CD4-positive, alpha-beta T cell treated with Interleukin-2 at 100 ng/mL for 4 hours (primary cell): ENCODE measurements at places on chromosomes 2 and 18.

- no peak for DNase-seq
Measured at GRCh38 chr18:8749492-8749891, 44.1 kb downstream of the MTCL1 start.

DNA sequence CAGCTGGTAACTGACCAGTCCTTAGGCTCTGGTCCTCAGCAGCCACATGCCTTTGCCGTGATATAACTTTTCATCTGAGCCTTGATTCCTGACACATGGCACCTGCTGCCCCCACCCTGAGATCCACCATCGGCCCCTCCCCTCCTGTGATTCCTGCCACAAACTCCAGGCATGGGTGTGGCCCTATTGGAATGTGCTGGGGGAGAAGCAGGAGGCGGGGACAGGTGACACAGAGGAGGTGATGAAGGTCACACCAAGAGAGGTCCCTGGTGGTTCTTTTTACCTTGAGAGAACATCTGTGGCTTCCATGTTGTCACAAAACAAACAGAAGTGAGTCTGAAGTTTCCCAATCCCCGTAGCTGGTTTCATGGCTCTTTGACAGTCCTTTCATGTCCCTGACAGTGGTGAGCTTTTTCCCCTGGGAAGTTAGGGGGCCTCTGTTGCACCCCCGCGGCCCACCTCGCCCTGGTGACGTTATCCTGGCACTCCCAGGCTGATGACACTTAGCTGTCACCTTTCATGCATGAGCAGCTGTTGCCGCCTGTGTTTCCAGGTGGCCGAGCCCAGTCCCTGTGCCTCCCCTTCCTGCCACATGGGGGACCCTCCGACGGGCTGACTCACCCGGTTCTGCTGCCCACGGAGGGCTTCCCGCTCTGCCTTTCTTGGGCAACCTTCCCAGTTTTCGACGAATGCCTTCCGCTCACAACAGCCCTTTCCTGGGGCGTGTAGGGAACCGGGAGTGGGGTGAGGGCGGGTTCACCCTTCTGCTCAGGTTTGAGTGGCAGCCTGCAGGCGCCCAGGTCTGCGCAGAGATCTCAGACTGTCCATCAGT lies 66.3 kb upstream of the GLI2 start:
- DNase-seq: no peak

GRCh38 chr2:127814677-127815076 lies 3.7 kb upstream of the WDR33 start:
- DNase-seq: no peak

DNA sequence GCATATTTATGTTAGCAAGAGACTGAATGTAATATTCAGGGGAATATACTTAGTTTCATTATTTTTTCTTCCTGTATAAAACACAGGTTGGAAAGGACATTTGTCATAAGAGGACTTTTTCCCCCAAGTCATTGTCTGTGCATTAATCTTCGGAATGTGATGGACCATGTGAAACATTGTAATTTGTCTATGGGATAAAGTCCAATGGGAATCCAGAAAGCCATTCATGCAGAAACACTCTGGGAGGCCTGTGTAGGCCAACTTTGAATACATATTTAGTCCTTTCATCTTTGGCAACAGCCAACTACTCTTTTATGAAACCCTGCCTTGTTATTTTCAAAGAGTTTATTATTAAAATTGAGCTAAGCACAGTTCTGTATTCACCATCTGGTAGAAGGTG lies 386.4 kb downstream of the PIK3C3 start:
- DNase-seq: no peak

DNA sequence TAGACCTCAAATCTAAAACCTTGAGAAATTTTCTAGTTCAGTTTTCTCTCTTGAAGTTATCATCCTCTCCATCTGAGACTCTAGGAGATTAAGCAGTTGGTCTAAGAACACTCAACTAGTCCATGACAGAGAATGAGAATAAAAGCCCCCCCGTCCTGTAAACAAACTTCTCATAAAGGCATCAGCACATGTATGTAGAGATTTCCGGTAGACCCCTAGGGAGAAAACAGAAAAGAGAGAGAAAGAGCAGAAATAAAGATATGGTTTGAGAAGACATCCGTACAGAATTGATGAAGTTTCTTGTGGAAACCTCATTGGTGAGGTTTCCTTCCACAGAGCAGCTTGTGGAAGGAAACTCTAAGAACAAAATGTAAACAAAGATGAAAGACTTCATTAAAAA lies 3.2 kb upstream of the GPR155 start:
- DNase-seq: peak; percentile 16

- DNase-seq: peak; percentile 66
Measured at GRCh38 chr2:98654699-98655495, 46.5 kb downstream of the UNC50 start.

DNA sequence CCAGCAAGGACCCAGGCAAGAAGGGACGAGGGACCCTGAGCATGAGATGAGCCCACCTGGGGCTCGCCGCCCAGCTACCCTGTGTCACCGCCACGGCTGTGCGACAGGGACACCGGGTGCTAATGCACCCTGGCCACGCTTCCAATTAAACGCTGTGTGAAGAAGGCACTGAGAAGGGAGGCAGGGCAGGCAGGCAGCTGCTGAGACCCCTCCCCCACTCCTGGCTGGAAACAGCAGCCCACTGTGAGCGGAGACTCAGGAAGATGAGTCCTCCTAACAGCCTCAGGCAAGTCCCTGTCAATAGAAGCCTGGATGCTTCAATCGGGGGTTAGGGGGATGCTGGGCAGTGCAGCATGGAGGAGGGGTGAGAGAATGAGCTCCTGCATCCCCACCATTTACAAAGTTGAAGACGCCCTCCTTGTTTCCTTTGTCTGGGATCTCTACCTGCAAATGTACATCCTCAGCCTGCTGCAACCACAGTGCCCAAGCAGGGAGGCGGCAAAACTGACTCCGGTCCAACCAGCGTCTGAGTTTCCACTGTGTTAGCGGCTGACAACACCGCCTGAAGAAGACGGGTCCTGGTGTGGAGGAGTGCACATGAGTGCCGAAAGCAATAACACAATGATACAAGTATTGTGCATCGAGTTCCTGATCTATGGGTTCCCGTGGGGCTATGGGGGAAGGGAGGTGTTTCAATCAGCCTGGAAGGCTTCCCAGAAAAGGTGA lies 12.8 kb downstream of the TMEM163 start:
- DNase-seq: no peak

DNA sequence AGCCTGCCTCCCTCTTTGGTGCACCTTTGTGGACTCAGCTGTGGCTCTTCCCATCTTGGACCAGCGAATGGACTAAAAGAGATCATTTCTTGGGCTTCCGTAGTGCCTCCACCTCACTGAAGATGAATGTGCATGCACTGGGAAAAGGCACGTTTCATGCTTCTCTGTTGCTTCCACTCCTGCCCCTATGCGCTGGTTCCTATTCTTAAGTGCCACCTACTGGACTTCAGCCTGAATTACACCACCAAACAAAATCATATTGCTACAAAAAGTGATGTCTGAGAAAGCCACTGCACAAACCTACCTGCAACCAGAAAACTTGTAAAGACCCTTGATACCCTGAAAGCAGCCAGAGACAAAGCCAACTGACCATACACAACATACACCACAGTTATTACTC lies 695.6 kb downstream of the TSN start:
- no peak for DNase-seq

DNA sequence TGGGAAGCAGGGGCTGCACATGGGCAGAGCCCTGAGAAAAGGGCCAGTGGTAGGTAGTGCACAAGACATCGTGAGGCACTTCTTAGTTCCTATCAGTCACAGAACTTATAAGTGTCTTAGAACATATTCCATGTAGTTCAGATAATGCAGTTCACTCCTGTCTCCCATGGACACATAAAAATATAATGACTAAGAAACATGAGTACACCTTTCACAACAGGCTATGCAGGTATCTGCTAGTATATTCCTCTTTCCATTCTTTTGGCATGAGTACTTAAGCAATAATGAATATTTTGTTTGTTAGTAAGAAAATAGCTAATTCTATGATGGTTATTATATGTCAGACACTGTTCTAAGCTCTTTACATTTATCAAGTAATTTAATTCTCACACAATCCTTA lies 808.4 kb downstream of the BCL11A start:
- DNase-seq: no peak

DNA sequence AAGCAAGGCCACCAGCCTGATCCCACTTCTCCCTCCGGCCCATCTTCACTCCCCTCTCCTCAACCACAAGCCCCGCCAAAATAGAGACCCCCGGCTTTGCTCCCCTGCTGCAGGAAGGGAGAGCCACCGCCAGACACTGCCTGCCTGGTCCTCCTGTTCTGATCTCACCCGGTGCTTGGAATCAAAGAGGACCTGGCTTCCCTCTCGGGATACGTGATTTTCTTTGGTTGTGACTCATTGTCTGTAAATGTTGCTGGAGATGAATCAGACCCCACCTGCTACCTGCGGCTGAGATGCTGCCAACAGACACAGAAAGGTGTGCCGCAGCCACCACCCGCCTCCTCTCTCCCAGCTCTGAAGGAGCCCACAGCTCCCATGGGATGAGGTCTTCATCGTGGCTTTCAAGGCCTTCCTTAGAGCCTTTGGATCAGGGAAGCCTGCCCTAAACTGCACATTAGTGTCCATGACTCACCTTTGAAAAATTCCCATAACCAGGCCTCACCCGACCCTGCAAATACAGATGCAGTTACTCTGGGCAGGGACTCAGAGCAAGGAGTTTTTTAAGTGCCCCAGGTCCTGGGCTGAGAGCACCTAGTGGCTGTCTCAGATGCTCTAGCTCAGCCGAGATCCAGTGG lies 79.4 kb upstream of the ZNF532 start:
- no peak for DNase-seq

GRCh38 chr2:176122683-176123410 lies at the start of gene HOXD9:
Gene HOXD9, plus strand, starts transcription at chr2:176122719. Its CDS starts 50 bp downstream, at chr2:176122769.
- no peak for DNase-seq

- DNase-seq: no peak
Measured at GRCh38 chr18:73950116-73950700, 197.4 kb downstream of the FBXO15 start.

DNA sequence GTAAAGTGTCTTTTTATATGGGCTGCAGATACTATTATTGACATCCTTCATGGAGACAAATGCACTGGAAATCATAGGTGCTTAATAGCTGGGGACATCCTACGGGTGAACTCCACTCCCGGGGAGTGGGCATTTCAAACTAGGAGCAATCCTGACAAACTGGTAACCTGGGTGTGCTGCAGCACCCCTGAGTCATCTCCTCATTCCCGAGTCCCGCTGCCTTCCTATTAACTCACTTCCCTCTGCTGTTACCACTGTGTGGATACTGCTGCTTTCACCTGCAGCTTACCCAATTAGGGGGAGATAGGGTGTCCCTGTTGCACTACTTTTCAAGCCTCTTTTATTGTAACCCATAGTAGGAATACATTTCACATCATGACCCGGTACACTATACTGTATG lies 134.2 kb downstream of the RAPGEF4 start:
- no peak for DNase-seq

DNA sequence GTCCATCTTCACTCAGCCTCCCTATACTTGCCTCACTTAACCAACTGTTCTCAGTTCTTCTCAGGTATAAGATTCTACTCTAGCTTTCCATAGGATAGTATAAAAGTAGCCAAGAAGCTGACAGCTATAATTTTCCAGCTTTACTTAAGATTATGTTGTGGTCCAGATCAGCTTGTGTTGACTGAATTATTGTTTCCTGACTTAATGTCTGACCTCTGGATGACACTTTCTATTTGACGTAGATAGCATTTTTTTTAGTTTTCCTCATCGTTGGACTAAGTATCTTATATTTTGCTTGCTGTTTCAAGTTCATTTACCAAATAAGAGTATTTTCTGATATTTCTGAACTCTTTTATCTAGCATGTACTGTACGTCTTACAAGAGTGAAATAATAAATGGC lies 1272.5 kb upstream of the CDH2 start:
- DNase-seq: no peak

GRCh38 chr2:14749884-14750283 lies 117.4 kb downstream of the LRATD1 start:
- DNase-seq: no peak

GRCh38 chr2:98588880-98589431 lies 19.4 kb downstream of the COA5 start:
- DNase-seq: no peak

DNA sequence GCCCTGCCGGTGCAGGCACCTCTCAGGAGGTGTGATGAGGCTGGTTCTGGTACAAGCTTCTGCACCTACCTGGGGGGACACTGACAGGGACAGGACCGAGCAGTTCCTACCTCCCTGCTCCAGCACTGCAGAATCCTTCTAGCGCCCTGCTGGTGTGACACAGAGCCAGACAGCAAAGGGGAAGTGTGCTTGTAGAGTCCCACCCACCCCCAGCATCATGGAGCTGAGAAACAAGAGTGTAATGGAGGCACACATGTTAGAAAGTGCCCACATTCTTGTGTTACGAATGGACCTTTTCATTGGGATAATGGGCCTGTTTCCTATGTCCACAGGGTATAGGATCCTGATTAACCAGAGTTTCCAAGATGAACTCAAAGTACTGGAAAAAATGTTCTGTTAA lies 38.3 kb downstream of the OXER1 start:
- no peak for DNase-seq

DNA sequence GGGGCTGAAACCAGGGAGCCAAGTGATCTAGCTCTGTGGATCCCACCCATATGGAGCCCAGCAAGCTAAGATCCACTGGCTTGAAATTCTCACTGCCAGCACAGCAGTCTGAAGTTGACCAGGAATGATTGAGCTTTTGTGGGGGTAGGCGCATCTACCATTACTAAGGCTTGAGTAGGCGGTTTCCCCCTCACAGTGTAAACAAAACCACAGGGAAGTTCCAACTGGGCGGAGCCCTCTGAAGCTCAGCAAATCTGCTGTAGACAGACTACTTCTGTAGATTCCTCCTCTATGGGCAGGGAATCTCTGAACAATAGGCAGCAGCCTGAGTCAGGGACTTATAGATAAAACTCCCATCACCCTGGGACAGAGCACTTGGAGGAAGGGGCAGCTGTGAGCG lies 96.7 kb downstream of the CCDC148 start:
- DNase-seq: no peak

DNA sequence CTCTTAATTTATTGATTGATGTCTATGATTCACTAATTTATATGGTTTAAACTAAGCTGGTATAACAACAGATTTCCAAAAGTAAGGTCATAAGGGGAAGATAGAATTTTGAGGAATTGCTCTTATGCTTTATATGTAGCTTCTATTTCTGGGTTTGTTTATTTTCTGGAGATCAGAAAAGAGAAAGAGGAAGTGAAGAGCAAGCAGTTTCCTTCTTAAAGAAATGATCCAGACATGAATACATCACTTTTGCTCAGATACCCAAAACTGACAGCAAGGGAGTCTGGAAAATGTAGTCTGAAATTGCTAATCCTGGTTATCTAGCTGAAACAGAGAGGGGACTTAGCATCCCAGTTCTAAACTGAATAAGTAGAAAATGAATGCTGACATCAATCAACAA lies 912.5 kb upstream of the CRIM1 start:
- no peak for DNase-seq

DNA sequence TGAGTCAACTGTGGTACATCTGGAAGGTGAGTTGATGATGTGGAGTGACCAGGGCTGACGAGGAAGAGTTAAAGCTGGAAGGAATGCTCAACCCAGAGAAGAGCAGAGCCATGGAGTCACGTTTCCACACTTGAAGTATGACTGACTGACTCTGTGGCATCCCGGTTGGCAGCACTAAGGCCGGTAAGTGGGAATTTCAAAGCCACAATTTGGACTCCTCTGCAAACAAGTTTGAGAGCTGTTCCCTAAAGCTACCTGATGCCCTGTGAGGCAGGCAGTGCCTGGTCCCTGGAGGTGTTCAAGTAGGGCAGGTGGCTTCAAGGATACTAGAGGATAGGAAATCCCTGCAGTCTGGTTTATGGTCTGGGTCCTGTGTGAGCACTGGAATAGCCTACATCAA lies 69.3 kb upstream of the ITGB6 start:
- DNase-seq: no peak

GRCh38 chr2:158221063-158222020 lies 119.7 kb downstream of the UPP2 start:
- DNase-seq: no peak

GRCh38 chr2:234500394-234501006 lies 3.6 kb upstream of the ARL4C start:
- peak; percentile 90 for DNase-seq
